ENCODE measurements at places on chromosomes 13 and 19.

DNA sequence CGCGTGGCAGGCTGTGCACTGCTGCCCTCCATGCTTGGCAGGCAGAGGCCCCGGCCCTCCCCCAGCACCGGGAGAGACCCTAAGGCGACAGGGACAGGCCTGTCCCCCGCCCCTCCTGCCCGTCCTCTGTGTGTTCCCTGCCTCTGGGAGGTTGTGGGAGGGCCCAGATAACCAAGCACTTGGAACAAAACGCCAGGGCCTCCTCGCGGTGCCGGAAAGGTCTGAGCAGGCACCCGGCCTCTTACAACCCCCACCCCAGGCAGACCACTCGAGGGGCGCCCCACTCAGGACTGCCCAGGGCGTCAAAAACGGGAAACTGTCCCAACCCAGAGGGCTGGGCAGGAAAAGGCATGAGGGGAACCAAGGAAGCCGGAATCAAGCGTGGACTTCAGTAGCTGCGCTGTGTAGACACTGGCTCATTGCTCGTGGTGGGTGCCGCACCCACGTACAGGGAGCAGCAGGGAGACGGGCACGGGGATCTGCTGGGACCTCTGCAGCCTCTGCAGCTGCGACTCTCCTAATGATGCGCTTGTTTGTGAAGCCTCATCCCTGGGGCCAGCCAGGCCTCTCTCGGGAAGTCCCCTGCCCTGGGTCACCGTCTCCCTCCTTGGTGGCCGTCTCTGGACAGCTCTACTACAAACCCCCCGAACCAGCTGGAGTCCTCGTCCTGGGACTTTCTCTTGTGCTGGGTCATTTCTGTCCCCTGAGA, 20.0 kb downstream of the GNA11 start:
- no peak for DNase-seq

DNA sequence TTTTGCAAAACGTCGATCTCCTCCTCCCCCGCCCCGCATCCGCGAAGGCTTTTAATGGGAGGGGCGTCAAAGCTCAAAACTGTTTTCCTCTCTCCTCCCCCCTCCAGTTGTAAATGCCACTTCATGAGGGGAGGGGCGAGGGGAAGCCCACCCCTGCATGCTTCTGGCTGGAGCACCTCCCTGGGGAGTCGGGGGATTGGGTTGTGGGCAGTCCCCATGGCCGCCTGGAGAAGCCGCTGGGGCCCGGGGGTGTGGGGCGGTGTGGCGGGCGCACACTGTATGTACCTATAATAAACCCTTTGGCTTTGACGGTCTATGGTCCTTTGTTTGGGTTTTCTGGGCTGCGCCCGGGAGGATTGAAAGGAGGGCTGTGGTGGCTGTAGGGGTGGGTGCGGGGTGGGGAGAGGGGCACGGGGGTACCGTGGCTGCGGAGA, 505 bp upstream of the SHKBP1 start:
- DNase-seq = no peak

GRCh38 chr13:110369400-110369799, 62.3 kb downstream of the COL4A2 start:
- no peak for DNase-seq

DNA sequence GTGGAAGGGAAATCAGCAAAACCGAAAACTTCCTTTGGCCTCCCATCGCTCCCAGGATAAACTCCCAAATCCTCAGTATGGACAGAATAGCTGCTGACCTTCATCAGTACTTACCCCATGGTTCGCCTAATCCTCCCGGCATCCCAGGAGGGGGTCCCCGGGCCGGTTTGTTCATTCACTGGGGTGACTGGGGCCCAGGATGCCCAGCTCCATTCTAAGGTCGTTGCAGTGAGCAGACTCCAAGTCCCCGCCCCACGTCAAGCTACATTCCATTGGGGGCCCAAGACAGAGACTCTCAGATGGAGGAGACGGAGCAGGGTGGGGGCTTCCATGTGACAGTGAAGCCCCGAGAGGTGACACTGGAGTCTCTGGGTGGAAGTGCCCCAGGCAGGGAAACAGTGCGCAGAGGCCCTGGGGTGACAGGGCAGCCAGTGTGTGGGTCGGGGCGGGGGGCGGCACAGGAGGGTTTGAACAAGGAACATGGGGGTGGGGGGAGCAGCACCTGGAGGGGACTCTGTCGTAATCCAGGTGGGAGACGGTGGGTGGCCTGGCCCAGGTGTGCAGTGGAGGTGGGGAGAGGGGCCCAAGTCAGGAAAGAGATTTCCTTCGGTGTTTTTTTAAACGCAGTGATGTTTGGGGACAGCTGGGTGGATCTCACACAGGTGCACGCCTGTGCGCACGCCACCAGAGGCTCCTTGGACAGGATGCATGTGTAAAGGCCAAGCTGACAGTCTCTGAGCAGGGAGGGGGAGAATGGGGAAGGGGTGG, 5.1 kb downstream of the SSBP4 start:
- no peak for DNase-seq

- DNase-seq = no peak
These were observed 16.3 kb upstream of the DCT start for GRCh38 chr13:94495806-94496205.

DNA sequence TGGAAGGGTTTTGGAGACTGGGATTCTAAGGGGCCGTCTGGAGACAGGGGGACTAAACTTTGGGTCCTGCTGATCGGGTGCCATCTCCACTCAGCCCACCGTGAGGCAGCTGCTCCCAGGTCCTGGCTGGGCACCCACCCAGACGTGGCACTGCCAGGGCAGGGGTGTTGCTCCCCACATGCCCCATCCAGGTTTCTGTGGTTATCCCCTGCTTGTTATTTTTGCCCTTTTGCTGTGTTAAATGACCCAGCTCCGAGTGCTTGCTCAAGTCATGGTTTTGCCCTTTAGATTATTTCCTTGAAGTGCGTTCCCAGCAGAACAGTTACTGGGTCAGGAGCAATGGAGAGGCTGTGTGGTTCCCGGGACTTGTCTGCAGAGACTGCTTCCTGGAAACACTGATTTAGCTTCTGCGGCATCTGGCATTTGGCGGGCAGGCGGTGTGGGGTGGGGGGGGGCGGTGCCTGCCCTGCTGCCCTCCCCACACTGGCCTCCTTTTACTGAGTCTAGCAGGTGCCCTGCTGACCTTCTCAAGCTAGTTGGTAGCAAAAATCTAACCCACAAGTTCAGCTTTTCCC, 1.9 kb downstream of the RAB11B start:
- no peak for DNase-seq

DNA sequence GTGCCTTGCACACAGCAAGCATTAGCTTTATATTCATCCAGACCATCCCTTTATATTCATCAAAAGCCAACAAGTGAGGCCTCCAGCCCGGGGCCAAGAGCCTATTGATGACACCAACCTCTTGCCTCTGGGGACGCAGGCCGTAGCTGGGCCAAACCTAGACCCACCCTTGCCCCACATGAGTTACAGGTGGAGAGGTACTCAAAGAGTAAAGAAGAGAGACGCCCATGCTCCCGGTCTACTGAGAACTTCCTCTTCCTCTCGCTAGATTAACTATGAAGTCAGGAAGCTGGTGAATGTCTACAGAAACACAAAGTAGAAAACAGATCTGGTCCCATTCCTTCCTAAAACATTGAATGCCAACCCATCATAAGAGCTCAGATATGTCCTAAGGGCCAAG, 3.8 kb upstream of the MLNR start:
- no peak for DNase-seq

DNA sequence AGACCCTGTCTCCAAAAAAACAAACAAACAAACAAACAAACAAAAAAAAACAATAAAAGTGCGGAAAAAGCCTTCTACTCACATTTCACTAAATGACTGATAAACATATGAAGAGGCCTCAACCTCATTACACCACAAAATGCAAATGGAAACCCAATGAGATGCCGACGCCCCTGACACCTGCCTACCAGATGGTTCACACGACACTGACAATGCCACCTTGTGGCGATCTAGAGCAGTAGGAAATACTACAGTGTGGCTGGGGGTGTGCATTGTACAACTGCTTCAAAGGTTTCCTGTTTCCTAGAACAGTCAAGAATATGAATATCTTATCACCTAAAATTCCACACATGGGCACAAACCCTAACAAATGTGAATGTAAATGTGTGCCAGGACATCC, 14.0 kb downstream of the SCGB2B2 start:
- DNase-seq = no peak

DNA sequence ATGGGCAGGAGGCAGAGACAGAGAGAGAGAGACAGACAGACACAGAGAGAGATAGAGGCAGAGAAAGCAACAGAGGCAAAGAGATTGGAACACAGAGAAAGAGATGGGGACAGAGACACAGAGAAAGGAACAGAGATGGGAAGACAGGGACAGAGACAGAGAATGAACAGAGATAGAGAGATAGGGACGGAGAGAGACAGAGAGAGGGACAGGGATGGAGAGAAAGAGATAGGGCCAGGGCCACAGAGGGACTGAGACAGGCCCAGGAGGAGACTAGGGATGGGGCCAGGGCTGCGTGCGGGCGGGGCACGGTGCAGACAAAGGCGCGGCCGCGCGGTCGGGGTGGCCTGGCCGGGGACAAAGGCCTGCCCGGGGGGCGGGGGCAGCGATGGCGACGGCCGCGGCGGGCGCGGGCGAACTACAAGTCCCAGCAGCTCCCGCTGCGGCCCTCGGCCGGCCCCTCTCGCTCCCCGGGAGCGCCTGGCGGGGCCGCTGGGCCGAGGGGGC, at the start of gene ZNF358:
Gene ZNF358, plus strand, starts transcription at position 459 of the 507 bp plus-strand sequence. CDS start 3,140 bp downstream, outside the sequence.
- DNase-seq = peak; percentile 23

GRCh38 chr13:32228330-32229041, 86.7 kb downstream of the ZAR1L start:
- no peak for DNase-seq

DNA sequence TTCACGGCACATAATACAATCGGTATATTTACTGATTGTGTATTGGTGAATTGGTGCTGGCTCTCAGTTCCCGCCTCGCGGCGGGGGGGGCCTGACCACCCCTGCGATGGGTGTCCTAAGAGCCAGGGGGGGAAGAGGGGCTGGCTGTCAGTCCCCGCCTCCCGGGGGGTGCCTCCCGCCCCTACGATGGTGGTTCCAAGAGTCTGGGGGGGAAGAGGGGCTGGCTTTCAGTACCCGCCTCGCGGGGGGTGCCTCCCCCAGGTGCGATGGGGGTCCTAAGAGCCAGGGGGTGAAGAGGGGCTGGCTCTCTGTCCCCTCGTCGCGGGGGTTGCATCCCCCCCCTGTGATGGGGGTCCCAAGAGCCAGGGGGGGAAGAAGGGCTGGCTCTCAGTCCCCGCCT, 2321.8 kb upstream of the PCDH20 start:
- DNase-seq = no peak

- DNase-seq = no peak
These were observed 3.4 kb upstream of the JUND start for GRCh38 chr19:18284712-18285360.

DNA sequence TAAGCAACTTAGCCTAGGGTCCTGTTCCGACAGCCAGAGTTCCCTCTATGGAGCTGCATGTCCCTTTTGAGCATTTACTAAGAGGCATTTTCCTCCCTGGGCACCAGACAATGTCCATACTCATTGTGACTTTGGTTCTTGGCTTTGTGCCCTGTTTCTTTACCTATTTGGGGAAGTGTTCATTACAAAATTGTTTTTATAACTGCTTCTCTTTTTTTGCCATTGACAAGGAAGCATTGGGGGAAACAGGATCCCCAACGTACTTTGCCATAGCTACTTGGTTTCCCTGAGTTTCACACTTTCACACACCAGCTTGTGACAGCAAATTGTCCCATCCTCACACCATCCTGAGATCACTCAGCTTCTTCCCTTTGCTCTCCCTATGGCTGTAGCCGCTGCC, 81.1 kb upstream of the SIAH3 start:
- DNase-seq = no peak

DNA sequence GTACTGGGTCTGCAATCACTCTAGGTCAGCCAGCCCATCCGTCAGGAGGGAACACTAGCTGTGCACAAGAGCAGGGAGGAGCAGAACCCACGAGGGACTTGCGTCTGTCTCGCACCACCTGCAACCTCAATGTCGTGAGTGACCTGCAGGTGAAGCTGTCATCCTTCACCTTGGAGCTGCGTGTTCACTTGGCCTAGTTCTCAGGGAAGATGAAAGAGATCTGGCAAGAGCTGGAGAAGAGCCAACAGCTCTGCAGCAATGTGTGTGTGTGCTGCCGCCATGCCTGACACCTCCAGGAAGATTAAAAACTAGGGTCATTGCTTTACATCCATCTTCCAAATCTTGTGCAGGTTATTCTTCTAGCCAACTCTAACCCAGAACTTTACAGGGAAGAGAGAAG, 117.6 kb upstream of the MRI1 start:
- no peak for DNase-seq

DNA sequence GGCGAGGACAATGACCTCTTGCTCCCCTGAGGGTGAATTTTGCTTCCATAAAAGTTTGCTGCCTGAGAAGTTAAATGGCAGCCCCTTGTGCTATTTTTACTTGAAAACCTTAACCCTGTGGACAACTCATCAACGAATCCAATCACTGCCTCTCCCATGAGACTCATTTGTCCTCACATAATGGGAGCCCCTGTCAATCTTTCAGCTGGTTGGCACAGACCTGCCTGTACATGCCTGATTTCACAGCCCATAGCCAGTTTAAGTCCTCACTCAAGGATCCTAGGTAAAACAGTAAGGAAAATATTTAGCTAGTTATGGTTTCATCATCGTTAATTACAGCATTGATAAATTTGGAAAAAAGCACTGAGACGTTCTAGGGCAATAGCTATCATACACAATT, 207.4 kb downstream of the NHLRC3 start:
- no peak for DNase-seq

DNA sequence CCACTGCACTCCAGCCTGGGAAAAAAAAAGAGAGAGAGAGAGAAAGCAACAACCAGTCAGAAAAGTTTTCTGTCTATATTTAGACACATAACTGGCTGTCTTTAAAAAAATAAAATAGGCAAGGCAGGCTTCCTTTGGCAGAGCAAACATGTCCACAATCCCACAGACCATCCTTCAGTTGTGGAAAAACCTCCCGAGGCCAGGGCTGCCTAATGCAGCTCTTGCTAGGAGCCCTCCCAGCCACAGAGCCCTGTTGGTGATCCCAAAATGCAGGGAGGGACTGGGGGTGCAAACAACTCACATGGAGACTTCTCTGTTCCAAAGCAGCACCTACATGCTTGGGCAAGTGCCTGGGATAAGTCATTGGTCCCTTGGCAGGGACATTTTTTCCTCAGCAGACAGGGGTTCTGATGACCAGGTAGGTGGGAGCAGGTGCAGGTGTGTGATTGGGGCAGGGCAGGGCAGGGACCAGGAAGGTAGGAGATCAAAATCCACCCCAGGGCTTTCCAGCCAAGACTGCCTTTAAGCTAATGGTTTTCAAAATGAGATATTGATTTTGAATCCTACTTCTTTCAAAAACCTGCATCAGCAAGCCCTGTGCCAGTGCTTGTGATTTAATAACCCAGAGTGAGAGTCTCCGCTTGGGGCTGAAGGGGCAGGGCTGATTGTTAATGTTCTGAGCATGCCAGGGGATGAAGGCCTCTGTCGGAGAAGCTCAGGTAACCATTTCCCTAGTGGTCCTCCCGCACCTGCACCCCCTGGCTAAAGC, 178.5 kb downstream of the USP12 start:
- no peak for DNase-seq

- DNase-seq = no peak
These were observed 693 bp downstream of the RFXAP start for GRCh38 chr13:36819739-36820090.

GRCh38 chr19:7460562-7460966, 28.3 kb downstream of the PEX11G start:
- no peak for DNase-seq

All from activated T-helper 9 cell treated with anti-CD3 and anti-CD28 coated beads, Interleukin-2, amount 50 U/mL, for 16 hours (primary cell).